ENCODE measurements at places on chromosomes 6 and 20. TPM values are rescaled to one million over a fixed set of nuclear protein-coding genes. Genes with fewer than 3 reads are reported as not detected.

The TMC2 gene
- not detected for total RNA-seq

The FAM209B gene
- total RNA-seq: 1.5 TPM

The BNIP5 gene
- not detected for total RNA-seq

The TMEM217 gene
- 2.9 TPM for total RNA-seq

The GSTA1 gene
- total RNA-seq: not detected

The DEFB132 gene
- total RNA-seq: not detected

The BCLAF1 gene
- total RNA-seq: 204 TPM

The MYCT1 gene
- total RNA-seq: not detected
